ENCODE measurements at places on chromosomes 5 and 9.
A peak's percentile ranks its signal among the peaks of the same experiment; 100 is the strongest.

DNA sequence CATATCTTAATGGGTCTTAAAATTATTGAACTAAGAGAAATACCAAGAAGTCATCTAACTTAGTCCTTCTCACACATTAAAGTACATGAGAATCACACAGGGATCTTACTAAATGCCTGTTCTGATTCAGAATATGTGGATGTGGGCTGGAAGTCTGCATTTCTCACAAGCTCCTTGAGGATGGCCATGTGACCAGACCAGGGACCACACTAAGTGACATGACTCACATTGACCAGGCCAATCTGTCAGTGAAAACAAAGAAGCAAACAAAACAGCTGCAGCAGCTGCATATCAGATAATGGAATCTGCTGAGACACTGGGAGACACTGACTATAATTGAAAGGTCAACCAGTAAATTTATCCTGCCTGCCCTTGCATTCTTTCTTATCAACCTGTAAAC is 110.5 kb downstream of the ADAMTS12 start:
- no peak for DNase-seq

GRCh38 chr5:89060768-89061167 is 177.8 kb upstream of the MEF2C start:
- no peak for DNase-seq

GRCh38 chr5:148443998-148444397 is 60.2 kb downstream of the FBXO38 start:
- peak; percentile 58 for DNase-seq

- no peak for DNase-seq
Observed at GRCh38 chr9:37370968-37371563, 51.4 kb upstream of the GRHPR start.

DNA sequence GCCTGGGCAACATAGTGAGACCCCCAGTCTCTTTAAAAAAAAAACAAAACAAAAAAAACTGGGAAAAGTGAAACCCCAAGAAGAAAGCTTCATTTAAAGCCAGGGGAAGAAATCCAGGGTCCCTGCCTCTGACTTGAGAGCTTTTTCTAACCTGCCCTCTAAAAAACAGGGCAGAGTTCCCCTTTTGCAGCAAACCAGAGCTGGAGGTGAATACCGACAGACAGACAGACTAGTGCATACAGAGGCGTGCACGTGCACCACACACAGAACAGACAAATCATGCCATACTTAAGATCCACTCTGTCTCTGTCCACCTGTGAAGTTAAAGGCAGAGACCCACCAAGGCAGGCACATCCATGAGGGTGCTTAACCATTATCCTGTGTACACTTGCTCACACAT is 11.7 kb upstream of the AQP3 start:
- no peak for DNase-seq

DNA sequence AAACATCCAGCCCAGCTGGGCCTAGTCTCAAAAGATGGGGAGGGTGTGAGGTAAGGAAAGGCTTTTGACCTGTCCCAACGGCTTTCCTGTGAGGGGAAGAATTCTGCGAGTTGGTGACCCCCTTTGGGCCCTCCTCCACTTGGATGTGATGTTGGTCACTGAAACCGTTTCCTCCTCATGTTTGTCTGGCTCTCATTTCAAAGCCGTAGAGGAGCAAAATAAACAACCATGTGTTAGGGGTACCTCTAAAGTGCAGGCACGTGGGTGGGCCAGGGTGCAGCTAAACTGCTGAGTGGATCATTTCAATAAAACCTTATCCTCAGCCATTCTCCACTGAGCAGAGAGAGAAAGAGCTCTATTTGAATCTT is 84.3 kb upstream of the MELK start:
- DNase-seq, result no peak

GRCh38 chr5:157253547-157253946 is 12.4 kb upstream of the CYFIP2 start:
- DNase-seq, result peak; percentile 67

GRCh38 chr5:26940994-26941393 is 97.4 kb downstream of the CDH9 start:
- DNase-seq, result no peak

DNA sequence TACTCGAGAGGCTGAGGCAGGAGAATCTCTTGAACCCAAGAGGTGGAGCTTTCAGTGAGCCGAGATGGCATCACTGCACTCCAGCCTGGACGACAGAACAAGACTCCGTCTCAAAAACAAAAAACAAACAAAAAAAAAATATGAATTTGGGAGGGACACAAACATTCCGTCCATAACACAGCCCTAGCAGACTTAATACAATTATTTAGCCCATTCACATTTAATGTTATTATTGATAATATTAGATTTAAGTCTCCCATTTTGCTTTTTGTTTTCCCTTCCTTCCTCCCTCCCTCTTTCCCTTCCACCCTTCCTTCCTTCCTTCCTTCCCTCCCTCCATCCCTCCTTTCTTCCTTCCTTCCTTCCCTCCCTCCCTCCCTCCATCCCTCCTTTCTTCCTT is 4.6 kb upstream of the CCNI2 start:
- DNase-seq, result no peak

- no peak for DNase-seq
Observed at GRCh38 chr9:2771661-2772060, 54.4 kb downstream of the KCNV2 start.

- DNase-seq, result no peak
Observed at GRCh38 chr5:122081541-122081940, 3.5 kb upstream of the LOX start.

- no peak for DNase-seq
Observed at GRCh38 chr9:137255448-137256114, 454 bp downstream of the NELFB start.

DNA sequence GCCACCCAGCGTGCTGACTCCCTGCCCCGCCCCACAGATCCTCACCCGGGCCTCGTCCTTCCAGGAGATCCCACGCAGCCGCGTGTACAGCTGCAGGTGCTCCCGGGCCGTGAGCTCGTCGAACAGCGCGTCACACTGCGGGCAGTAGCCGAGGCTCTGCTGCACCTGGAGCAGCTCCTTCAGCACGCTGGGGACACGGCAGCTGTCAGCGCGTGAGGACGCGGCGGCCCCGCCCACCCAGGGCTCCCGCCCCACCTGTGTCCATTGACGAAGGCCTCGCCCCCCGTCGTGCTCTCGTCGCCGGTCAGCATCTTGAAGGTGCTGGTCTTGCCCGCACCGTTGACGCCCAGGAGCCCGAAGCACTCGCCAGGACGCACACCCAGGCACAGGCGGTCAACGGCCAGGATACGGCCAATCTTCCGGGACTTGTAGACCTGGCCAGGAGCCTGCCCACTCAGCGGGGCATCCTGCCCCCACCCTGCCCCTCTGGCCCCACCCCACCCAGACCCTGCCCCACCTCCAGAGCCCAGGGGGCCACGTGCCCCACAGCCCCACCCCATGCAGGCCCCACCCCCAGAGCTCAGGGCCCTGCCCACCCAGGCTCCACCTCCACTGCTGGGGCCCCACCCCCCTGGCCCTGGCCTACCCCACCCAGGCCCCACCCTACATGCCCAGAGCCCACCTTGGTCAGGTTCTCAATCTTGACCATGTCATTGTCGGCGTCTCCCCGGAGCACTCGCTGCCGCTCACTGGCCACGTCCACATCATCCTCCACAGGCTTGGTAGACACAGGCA is 13.8 kb upstream of the CLIC3 start:
- no peak for DNase-seq

GRCh38 chr5:177446200-177447065 is at the start of gene PRR7:
PRR7 (plus strand) TSS chr5:177446814; CDS start chr5:177455068, 8,254 bp downstream.
- peak; percentile 75 for DNase-seq

DNA sequence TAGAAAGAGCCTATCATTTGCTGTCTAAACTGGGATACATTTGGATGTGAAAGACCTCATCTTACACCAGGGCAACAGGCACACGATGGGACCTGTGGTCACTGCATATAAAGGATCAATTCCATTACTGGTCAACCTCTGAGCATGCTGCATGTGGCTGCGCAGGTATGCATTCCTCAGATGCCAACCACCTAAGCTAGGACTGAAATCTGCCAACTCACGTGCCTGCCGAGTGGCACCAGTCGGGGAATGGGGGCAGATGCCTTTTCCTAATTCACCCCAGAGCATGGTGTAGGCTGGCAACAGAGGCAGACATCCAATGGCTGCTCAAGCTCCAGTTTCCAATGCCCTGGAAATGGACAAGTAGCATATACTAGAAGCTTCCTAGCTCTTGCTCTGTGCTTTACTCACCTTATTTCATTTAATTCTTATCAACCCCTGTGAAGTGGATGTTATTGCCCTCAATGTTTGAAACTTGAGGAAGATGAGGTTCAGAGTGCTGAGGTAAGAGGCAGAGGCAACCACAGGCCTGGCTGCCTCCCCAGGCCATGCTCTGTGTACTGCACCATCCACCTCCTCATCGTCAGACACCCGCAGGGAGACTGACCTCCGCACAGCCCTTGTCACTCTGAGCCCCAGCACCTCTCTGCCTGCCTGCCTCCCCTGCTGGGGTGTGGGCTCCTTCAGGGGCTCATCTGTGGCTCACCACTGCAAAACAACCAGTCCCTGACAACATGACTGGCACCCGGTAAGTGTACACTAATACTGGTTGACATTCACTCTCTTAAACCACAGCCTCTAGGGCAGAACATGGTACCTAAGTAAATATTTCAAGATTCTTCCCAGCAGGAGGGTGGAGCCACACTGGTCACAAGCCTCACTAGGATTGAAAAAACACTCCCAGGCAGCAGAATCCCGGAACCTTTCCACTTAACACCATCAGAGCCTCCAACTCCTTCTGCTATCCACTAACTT is 228.5 kb downstream of the CRB2 start:
- no peak for DNase-seq

GRCh38 chr9:115208501-115208900 is 90.5 kb upstream of the TNC start:
- no peak for DNase-seq
